ENCODE measurements at places on chromosomes 6 and 20. TPM values are rescaled to one million over a fixed set of nuclear protein-coding genes. Genes with fewer than 3 reads are reported as not detected.

Gene WFDC10B
- not detected for total RNA-seq

Gene THBD
- not detected for total RNA-seq

Gene UNC5CL
- total RNA-seq = 1.1 TPM

Gene TPD52L1
- total RNA-seq = 56.9 TPM

Gene FHL5
- not detected for total RNA-seq

Gene ZNF292
- total RNA-seq = 8.0 TPM

Gene HLA-DPA1
- total RNA-seq = not detected

Gene PACSIN1
- total RNA-seq = 0.03 TPM

Gene SLA2
- total RNA-seq = not detected

Gene BPIFB2
- not detected for total RNA-seq

Gene SAMD10
- 47.2 TPM for total RNA-seq

Gene CLPSL1
- not detected for total RNA-seq

Gene TP53TG5
- 1.6 TPM for total RNA-seq

Gene TRIM40
- total RNA-seq = not detected

Gene ECT2L
- total RNA-seq = not detected

Gene VGLL2
- total RNA-seq = not detected

Gene TREML1
- not detected for total RNA-seq

Gene GJA10
- total RNA-seq = not detected

Gene FGD2
- total RNA-seq = 0.31 TPM

Gene ETV7
- 0.34 TPM for total RNA-seq

Gene ENPP5
- total RNA-seq = 1.4 TPM

Gene CAGE1
- 0.16 TPM for total RNA-seq

Gene NHLRC1
- total RNA-seq = 1.6 TPM

Gene MYLK4
- 0.03 TPM for total RNA-seq

Gene PNLDC1
- total RNA-seq = not detected

Gene DST
- total RNA-seq = 33.5 TPM

Gene RNF182
- total RNA-seq = not detected

Gene SSR1
- total RNA-seq = 34.6 TPM

Gene ADGRF1
- 9.1 TPM for total RNA-seq

Gene ID4
- total RNA-seq = not detected

Gene RWDD2A
- total RNA-seq = 0.60 TPM

Gene PAK5
- total RNA-seq = not detected

Gene LGSN
- total RNA-seq = not detected

Gene RREB1
- total RNA-seq = 23.9 TPM

Gene HTR1E
- total RNA-seq = not detected

Gene ZSCAN9
- total RNA-seq = 6.9 TPM

Gene RRAGD
- not detected for total RNA-seq

Gene SHLD1
- 4.5 TPM for total RNA-seq

Gene SLC13A3
- total RNA-seq = not detected

Measured in HT-29 (cell line).